ENCODE measurements at places on chromosomes 4 and X.

DNA sequence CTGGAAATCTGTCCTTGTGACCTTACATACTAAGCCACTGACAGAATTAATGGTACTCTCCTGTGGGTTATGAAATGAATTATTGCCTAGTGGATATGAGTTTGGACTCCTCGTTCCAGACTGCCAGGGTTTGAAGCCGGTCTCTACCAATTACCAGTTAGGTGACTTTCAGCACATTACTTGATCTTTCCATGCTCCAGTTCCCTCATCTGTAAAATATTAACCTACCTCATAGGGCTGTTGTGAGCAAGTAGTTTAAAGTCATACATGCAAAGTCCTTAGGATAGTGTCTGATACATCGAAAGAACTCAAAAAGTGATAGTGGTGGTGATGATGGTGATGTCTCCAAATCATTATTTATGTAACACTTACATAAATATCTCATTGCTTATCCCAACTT lies 373.5 kb upstream of the ARX start:
- DNase-seq: no peak

DNA sequence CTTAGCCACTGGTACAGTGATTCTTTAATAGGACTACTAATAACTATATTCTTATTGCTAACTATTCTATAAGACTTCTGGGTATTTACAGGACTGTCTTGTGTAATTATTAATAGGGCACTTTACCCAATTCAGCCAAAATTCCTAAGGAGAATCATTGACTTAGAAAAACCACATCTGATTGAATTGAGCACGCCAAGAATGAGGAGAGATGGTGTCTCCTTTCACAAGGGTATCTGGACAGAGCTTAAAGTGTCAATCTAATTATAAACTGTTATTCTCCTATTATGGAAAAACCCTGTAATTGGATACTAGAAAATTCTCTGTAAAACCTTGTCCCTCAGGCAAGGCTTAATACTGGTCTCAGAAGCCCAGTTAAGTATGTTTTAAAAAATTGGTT lies 111.1 kb upstream of the TLL1 start:
- no peak for DNase-seq

GRCh38 chr4:52837716-52838558 lies 24.2 kb upstream of the RASL11B start:
- no peak for DNase-seq

DNA sequence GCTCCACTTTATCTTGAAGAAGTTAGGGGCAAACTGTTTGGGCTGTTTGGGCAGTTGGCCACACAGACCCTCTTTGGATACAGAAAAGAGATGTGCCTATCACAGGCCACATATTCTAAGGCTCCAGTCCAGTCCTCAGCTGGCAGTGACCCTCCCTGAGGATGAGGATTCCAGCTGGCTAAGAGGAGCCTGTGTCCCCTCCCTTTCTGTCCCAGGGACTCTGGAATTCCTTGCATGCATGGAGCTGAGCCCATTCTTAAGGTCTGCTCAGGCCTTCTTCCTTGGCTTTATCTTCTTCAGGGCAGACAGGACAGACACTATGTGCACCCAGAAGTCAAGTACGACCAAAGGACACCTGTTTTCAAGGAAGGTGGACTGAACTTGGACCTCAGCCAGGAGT lies 23.8 kb upstream of the GK2 start:
- DNase-seq: no peak

- DNase-seq: peak; percentile 50
Observed at GRCh38 chr4:6926681-6927478, 17.3 kb downstream of the TBC1D14 start.

- no peak for DNase-seq
Observed at GRCh38 chr4:138592796-138593195, 350.6 kb upstream of the SLC7A11 start.

GRCh38 chr4:2356123-2357069 lies 62.0 kb downstream of the ZFYVE28 start:
- no peak for DNase-seq

DNA sequence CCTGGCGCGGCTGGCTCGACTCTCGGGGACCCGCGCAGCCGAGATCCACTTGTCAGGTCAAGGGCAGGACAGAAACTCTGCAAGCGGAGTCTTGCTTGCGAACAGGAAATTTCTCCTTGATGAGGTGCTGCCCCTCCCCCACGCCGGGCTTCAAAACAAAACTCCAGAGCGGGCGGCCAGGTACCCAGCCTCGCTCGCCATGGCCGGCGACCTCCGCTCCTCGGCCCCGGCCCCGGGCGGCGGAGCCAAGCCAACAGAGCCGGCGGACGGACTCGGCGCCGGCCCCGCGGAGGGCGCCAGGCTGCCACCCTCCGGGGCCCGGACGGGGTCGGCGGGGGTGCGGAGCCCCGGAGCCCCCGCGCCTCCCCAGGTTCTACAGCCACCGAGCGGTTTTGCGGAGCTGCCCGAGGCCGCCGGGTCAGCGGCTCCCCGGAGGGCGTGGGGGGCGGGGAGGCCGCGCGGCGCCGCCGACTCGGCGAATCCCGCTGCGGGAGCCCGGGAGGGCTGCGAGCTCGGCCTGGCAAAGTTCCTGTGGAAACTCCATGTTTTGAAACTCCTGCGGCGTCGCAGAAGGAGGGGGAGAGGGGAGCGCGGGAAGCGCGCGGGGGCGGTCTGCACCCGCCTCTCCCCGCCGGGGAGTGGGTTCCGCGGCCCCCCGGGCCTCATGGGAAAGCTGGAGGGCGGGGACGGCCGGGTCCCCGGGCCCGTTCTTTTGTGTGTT lies 11.7 kb upstream of the BCOR start:
- no peak for DNase-seq

DNA sequence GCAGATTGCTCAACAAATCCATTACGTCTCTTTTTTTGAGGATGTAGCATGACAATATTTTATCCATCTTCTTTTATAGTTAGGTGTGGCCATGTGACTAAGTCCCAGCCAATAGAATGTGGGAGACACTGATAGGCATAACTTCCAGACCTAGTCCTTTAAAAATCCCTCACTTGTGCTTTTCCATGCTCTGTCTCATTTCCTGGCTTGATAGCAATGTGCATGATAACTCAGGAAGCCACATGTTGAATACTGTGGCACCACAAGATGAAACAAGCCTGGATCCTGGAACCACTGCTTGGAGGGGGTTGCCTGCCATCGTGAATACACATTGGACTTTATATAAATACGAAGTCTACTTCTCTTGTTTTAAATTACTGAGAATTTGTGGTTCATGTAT lies 184.0 kb upstream of the NEIL3 start:
- DNase-seq: no peak

- no peak for DNase-seq
Observed at GRCh38 chr4:68905598-68905938, 46.0 kb downstream of the UGT2A3 start.

- DNase-seq: no peak
Observed at GRCh38 chr4:103364083-103364482, 165.9 kb upstream of the CENPE start.

DNA sequence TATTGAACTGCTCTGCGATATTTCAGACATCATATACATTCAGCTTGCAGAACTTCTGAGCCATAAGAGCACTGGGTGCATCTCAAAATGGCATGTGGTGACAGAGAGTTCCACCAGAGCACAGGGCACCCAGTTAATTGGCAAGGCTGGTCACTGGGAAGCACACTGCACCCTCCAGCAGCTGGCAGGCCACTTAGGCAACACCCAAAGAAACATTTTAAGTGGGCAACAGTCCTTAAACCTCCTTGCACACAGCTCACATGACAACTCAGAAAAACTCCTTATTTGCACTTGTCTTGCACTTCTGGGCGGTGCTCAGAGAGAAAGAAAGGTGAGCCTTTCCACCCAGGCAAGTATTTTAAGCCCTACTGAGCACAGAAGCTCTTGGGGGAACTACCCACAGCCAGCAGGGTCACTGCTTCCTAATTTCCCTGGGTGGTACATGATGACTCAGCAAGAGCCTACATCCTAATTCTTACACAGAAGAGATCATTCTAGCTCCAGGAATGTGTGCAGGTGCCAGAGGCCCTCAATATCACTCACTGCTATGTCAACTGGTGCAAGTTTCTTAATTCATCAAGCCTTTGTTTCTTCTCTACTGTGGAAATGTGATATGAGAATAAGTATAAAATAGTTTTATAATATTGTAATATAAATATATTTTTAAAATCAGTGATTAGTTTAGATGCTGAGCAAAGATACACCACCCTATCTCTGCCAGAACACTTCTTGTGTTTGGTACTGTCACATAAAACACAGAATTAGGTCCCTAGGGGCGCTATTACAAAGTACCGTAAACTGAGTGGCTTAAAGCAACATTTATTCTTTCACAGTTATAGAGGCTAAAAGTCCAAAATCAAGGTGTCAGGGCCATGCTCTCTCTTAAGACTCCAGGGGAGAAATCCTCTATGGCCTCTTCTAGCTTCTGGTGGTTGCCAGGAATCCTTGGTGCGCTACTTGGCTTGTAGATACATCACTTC lies 155.1 kb upstream of the PPARGC1A start:
- no peak for DNase-seq

GRCh38 chr4:21885241-21885640 lies 63.3 kb downstream of the KCNIP4 start:
- DNase-seq: no peak

DNA sequence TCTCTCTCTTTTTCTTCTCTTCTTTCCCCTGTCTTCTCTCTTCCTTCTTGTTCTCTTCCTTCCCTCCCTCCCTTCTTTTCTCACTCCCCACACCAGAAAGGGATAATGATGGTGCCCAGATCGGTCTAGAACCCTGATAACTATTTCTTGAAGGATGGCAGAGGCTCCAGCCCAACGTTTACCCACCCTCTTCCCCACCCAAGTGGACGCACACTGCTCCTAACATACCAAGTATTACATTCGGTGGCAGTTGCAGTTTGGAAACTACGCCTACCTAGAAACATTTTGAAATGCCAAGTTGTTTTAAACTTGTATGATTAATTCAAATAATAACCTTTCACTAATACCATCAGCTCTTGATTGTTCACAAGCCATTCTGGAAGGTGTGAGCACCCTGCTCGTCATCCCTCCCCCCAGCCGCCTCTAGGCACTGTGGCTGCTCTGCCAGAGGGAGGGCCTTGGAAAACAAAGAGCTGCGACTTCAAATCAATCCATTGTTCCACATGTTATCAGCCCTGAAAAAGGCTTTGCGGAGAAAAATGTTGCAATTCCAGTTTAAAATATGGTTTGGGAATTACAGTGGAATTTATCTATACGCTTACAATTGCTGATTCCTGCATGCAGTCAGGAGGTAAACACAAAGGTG lies 1017.5 kb upstream of the TENM3 start:
- DNase-seq: no peak

GRCh38 chrX:56233682-56234081 lies 1.5 kb downstream of the KLF8 start:
- DNase-seq: no peak

DNA sequence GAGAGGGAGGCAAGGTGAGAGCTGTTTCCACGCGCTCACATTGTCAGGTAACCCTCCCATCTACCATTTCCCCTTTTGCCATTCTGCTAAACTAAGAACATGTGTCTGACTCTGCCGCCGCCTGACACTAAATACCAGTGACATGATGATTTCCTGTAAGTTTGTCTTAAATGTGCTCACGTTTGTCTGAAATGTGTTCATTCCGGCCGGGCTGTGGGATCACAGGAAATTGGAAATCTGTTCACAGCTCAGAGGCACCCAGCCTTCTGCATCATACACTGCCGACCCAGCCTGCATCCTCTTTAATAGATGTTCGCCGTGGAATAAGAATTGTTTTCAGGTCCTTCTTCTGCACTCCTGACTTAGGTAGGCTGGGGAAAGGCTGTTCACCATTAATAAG lies 336.2 kb upstream of the PPARGC1A start:
- no peak for DNase-seq

DNA sequence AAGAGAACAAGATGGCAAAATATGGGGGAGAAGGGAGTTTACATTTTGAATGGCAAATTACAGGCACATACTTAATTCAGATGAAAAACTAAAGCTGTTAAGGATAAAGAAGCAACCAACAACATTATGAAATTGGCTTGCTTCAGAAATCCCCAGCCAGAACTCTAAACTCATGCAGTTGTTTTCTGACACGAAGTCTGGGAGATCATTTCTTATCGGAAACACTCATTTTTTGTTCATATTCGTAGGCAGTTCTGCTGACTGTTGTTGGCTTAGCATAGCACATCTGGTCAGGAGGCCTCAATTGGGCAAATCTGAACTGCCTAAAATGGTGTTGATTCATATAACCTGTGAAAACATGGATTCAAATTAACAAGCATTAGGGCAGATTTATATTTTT lies 33.0 kb upstream of the ARHGAP6 start:
- no peak for DNase-seq

GRCh38 chr4:95889662-95890061 lies 49.8 kb downstream of the PDHA2 start:
- DNase-seq: no peak

DNA sequence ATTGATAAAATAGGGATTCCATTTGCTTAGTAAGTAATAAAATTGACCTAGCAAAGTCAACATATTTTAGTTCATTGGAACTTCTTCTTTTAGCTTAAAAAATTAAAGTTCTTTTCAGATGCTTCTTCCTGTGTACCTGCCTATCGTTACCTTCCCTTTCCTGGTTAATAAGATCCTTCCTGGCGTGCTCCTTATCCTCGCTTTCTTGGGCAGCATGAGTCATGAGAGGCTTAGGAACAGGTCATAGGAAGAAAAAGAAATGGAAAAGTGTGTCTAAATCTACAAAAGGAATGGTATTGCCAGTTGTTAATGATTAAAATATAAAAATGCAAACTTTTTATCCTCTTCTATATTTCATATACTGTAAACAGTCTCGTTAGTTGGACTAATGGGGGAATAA lies 170.3 kb downstream of the DCTD start:
- DNase-seq: no peak

DNA sequence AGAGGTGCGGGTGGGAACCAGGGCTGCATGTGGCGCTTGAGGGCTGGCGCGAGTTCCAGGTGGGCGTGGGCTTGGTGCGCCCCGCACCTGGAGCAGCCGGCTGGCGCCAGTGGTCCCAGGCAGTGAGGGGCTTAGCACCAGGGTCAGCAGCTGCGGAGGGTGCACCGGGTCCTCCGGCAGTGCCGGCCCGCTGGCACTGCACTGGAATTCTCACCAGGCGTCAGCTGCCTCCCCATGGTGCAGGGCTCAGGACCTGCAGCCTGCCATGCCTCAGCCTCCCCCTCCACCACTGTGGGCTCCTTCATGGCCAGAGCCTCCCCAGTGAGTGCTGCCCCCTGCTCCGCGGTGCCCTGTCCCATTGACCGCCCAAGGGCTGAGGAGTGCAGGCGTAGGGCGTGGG lies 174.0 kb downstream of the ADAM29 start:
- no peak for DNase-seq

GRCh38 chr4:92843784-92844183 lies 540.0 kb downstream of the GRID2 start:
- no peak for DNase-seq

GRCh38 chr4:81566161-81566591 lies 94.5 kb upstream of the RASGEF1B start:
- DNase-seq: no peak

- DNase-seq: no peak
Observed at GRCh38 chr4:2794486-2795299, 1.8 kb downstream of the SH3BP2 start.
